ENCODE measurements at places on chromosomes 5 and 9.
A peak's percentile ranks its signal among the peaks of the same experiment; 100 is the strongest.

DNA sequence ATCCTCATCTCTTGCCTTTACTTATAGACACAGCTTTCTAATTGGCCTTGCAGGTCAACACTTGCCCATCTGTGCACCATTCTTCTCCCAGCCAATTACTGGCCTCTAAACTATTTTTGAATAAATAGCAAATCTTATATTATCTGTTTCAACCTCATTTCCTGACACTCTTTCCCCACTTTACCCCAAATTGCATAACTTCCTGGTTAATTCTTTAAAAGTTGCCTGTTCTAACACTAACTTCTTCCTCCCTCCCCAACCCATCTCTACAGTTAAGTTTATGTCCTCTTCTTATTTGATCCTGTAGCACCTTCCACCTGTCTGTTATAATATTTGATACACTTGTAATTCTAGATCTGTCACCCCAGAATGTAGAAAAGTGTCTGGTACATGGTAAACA, 372.1 kb downstream of the PDE4D start:
- peak; percentile 19 for DNase-seq

DNA sequence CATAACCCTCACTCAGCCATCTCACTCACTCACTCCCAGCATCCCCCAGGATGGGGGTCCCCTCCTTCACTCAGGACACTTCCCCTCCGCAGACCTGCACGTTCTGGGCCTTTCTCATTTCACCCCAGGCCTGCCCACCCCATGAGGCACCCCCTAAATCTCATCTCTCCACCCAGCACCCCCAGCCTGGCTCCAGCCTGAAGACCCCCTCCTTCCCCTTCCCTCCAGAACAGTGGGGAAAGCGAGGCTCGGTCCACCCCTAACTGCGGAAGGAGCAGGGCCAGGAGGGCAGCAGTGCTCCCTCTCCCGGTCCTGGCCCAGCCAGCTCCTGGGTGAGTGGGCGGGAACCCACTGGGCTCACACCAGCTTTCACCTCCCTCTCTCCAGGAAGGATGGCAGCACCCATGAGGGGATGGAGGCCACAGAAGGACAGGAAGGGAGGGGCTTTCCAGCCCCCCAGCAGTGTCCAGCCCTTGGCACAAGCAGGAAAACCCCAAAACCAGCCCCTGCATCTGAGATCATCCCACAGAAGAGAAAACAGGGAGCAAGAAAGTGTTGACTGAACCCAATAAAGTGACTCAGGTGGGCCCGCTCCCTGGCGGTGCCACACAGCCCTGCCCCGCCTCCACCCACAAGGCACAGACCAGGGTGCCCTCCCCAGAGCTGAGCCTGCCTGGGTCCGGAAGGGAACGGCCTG, 55.0 kb downstream of the LRSAM1 start:
- no peak for DNase-seq

GRCh38 chr5:56585999-56586691, 229.2 kb upstream of the MAP3K1 start:
- DNase-seq = no peak

DNA sequence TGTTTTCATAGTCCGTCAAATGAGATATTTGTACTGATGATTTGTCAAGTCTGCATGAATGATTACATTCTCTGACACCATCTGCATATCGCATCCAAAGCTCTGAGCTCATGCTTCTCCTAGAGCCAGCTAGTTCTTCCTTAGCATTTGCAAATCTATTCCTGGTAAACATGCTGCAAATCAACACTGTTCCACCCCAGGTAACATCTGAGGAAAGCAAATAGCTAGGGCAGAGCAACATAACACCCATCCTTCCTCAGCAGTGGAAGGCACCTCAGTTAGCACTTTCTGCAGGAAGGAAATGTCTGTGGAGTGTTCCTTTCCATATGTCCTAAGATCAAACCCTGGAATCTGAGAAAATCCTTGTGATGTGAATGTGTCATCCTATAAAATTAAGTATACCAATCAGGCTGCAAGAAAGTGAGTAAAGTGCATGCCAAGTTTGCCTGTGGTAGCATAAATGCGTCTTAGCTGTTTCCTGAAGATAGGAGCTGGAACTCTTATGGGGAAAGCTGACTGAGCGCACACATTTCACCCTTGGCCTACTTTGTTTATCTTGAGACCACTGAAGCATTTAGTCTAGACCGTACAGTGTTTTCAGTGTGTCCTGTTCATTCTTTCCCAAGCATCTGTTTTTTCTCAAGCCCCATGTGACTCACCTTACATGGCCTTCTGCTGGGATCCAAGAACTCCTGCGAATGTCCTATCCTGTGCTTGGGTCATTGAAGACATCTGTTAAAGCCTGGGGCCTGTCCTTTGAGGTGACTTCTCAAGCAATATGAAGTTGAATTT, 50.9 kb upstream of the STARD4 start:
- DNase-seq = no peak

DNA sequence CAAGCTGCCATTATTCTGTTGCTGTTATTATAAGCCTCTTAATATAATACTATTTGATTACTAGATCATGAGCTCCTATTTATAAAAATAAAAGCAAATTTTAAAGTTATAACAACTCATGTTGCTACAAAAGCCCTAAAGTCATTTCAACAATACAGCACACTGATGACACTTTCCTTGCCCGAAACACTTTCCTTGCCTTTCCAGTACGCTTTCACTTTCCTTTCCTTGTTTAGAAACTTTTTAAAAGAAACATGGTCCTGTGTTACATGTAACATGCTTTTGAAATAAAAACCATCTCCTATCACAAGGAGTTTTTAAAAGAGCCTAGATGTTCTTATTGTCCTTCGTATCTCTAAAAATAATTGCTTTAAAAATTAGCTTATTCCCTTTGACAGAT, 688.4 kb downstream of the PTPRD start:
- DNase-seq = no peak

- no peak for DNase-seq
Observed at GRCh38 chr5:43301653-43302091, 11.5 kb downstream of the HMGCS1 start.

GRCh38 chr9:92620845-92621244, 49.1 kb downstream of the IPPK start:
- DNase-seq = no peak

DNA sequence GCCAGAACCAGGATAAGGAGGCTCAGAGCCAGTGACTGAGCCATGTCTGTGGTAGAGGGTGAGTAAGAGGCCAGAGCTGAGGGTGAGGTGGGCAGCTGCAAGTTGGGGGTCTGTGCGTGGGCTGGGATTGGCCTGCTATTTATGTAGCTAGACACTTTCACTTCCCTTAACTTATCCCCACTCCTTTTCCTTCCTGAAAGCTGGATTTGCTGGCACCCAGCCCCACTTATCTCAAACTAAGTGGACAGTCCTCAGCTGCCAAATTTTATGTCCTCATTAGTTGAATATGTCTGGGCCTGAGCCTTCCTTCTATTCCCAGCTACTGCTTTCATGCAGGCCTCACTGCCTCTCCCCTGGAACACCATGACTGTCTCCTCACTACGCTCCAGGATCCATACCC, at the start of gene CCL21:
Gene CCL21, minus strand, starts transcription at position 114 of the 400 bp plus-strand sequence. Its CDS starts 70 bp downstream, at position 44.
- DNase-seq = peak; percentile 57

DNA sequence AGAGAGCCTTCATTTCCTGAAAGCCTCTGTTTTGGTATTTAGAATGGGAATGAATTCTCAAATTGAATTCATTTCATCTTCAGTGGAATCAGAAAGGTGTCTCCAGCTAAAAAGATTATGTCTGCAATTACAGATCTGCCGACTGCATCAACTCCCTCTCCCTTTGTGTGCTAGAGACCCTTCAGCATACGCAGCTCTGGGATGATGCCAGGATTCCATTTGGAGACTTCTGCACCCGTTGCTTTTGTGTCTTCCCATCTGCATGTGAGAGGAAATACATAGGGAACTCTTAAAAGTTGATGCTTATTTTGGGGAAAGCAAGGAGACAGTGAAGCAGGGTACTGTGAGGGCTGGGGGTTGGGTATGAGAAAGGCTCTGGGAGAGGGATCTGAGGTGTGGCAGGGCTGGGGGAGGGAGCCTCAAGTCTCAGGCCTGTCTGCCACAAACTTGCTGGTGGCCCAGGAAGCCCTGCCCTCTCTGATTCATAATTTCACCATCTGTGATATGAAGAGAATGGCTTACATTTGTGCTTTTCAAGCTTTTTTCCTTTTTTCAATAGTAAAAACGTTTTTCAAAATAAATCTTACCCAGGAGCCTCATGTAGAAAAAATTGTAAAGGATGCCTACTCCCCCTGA, 89.7 kb upstream of the SAP30L start:
- no peak for DNase-seq

DNA sequence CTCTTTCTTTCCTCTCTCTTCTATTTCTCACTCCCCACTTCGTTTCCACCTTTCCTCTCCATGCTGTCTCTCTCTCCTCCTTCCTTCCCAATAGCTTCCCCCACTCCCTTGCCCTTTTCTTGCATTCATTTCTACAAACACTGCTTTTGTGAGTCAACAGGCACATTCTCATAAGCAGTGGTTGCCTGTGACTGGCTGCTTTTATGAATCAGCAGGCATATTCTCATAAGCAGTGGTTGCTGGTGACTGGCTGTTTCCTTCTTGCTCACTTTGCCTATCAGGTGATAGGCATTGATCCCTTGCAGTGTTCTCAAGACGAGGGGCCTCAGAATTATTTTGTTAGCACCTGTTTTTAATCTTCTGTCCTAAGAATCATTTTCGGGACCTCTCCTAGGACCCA, 116.1 kb upstream of the ACTBL2 start:
- no peak for DNase-seq

- no peak for DNase-seq
Observed at GRCh38 chr5:157818368-157818767, 40.6 kb downstream of the CLINT1 start.

- peak; percentile 78 for DNase-seq
Observed at GRCh38 chr5:141430332-141431113, at the start of gene PCDHGA12. Gene PCDHGA12, plus strand, starts transcription at chr5:141430507. Its CDS starts 253 bp downstream, at chr5:141430760.

- DNase-seq = no peak
Observed at GRCh38 chr5:150618163-150618562, 22.3 kb upstream of the SYNPO start.

- DNase-seq = no peak
Observed at GRCh38 chr9:85009251-85009650, 339.7 kb downstream of the NTRK2 start.

GRCh38 chr9:31355965-31356364, 1028.5 kb upstream of the ACO1 start:
- DNase-seq = no peak

- no peak for DNase-seq
Observed at GRCh38 chr9:98911042-98911441, 32.7 kb upstream of the COL15A1 start.

DNA sequence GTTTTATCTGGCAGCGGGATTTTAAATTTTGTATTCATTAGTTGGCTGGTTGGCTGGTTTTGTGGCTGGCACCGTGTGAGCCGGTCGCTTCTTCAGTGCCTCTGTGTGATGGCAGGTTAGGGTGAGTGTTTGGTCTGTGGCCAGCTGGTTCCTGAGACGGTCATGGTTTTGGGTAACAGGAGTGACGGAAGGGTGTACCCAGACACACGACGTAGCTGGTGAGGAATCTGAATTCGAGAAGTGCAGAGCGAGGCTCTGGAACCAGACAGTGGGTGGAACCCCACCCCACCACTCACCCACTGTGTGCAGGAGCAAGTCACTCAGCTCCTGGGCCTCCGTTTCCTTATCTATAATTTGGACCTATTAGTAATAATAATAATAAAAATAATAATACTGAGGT, 2.7 kb downstream of the BTNL9 start:
- DNase-seq = no peak

DNA sequence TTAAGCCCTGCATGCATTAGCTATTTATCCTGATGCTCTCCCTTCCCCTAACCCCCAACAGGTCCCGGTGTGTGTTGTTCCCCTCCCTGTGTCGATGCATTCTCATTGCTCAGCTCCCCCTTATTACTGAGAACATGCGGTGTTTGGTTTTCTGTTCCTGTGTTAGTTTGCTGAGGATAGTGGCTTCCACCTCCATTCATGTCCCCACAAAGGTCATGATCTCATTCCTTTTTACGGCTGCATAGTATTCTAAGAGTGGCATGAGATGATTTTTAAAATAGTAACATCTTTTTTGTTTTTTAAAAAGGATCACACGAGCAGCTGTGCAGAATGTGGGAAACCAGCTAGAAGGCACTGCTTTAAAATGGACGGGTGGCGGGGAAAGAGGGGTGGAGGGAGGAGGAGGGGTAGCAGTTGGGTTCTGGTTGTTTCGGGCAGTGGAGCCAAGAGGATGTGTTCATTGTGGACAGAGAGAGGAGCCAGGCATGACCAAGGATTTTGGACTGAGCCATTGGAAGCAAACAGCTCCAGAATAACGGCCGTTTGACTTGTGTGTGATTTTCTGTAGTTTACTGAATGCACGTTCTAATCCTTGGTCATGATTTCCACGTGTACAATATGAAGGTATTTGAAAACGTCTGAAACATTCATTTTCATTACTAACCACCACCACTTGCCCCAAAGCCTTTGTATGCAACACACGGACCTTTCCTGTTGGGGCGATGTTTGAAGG, 1.7 kb upstream of the TENT4A start:
- no peak for DNase-seq

DNA sequence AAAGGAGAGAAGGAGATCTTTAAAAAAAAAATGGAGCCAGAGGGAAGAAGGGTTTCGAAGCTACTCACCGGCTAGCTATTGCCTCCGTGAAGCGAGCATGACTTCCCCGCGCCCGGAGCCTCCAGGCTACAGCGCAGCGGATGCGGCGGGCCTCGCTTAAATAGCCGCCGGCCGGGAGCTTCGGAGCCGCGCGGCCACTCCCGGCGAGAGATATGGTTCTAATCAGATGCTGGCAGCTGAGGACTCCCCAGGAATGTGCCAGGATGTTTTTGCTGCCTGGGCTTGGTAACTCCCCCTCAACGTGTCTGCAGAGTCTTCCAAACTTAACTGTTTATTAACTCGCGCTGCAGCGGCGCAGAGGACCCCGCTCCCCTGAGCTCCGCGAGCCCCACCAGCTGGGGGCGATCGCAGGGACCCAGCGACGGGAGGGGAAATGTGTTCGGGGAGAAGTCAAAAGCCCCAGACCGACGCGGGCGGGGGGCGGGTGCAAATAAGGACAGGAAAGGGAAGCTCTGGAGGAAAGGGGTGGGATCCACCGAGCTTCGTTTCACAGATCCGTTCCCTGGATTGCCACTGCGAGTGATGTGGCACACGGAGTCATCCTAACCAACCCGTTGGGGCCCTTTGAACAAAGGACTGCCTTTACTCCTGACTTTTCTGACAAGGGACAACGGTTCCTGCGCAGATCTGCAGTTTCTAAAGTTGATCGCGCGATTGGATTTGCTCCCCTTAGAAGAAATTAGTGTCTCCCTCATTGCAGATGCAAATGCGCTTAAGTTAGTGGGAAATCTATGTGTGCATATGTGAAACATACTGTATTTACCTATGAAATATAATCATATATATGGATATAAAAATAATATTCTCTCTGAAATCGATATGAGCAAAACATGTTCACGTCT, at the start of gene DAB2:
Gene DAB2, minus strand, starts transcription at position 245 of the 902 bp plus-strand sequence. CDS start 30,660 bp downstream, outside the sequence.
- DNase-seq = peak; percentile 97

- no peak for DNase-seq
Observed at GRCh38 chr5:10753178-10753577, 7.9 kb downstream of the DAP start.

Data from inflammatory macrophage (primary cell).